Stimulated activated CD4-positive, alpha-beta T cell treated with anti-CD3 and anti-CD28 coated beads, Interleukin-12 subunit alpha, Interleukin-12 subunit beta, amount 100 ng/mL, for 24 hours (primary cell): ENCODE measurements at places on chromosomes 3 and 15.

DNA sequence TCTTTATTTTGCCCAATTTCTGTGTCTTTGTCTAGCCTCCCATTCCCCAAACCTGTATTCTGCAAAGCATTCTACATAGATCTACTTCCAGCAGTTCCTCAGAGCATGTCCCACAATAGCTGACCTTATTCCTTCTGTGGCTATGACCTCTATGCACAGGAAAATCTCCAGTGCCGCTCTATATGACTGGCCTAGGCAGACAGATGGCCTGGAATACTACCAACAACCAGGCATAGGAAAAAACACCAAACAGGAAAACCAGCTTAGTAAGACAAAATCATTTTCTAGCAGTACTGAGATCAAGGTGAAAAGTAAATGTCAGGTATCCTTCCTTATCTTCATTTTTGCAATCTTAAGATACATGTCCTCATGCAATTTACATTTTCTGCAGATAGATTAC lies 1115.0 kb downstream of the IGSF11 start:
- no peak for DNase-seq

GRCh38 chr15:84715441-84716035 lies 401 bp downstream of the SEC11A start:
- peak; percentile 24 for DNase-seq

- DNase-seq: no peak
Measured at GRCh38 chr3:65531499-65531898, 507.2 kb downstream of the MAGI1 start.

DNA sequence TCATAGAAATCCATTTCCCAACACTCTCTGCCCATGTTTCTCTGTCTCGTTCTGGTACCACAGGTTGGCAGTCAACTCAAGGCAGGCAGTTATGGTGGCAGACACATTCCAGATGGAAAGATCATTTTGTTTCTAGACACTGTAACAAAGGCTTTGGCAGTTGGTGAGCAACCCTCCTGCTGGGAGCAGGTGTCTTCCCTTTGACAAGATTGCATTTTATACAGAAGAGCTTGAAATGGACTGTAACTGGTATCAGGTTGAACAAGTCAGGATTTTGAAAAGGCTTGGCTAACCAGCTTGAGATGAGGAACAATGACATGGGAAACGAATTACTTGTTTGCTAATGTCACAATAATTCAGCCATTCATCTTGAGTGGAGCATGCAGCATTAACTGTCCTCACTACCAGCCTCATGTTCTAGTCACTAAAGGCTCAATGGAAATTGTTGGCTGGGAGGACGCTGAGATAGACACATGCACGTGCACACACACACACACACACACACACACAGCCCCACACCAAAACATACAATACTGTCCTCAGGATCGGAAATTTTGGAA lies 170.0 kb downstream of the SEMA6D start:
- no peak for DNase-seq

DNA sequence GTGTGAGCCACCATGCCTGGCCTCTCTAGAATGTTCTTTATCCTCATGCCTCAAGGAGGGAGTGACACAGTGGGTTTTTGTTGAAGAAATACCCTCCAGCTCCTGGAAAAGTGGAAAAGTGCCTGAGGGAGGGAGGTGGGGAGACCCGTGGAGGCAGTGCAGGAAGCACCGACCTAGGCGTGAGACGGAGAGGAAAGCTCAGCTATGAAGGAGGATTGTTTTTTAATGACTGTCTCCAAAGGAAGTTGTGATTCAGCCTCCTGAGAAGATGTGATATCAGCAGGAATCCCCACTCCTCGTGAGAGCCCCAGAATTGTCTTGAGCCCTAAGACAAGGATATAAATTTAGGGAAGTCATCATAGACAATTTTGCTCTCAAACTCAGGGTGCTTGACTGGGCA lies 21.7 kb downstream of the RPLP1 start:
- DNase-seq: no peak

DNA sequence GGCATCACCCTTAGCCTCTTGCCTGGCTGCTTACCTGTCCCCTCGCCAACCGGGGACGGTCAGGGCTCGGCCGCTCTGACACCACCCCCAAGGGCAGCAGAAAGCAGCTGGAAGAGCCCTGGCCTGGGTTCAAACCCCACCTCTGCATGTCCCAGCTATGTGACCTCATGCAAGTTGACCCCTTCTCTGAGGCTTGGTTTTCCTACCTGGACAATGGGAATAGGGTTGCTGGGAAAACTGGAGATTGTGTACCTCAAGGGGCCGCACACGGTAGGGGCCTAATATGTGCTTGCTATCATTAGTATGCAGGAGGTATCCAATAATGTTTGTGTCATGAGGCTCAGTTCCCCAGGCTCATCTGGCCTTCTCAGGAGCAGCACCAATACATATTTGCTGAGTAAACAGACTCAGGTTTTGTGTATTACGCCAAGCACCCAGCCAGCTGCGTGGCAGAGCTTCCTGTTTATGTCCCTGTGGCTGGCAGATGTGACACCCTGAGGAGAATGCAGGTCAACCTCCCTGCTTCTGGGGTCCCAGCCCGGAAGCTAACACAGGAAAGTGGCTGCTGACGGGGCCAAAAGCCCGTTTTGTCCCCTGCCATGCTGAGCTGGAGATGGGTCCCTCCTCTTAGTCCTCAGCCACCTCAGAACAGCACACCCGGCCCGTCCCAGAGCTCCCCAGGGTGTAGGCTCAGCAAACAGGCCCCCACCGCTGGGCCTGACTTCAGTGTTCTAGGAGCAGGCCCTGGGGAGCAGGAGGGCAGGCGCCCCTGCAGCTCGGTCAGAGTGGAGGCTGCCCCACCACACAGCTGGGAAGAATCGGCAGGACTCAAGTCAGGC lies 29.7 kb downstream of the PLXND1 start:
- DNase-seq: peak; percentile 8

- no peak for DNase-seq
Measured at GRCh38 chr3:56932866-56933265, 127.6 kb upstream of the SPATA12 start.

DNA sequence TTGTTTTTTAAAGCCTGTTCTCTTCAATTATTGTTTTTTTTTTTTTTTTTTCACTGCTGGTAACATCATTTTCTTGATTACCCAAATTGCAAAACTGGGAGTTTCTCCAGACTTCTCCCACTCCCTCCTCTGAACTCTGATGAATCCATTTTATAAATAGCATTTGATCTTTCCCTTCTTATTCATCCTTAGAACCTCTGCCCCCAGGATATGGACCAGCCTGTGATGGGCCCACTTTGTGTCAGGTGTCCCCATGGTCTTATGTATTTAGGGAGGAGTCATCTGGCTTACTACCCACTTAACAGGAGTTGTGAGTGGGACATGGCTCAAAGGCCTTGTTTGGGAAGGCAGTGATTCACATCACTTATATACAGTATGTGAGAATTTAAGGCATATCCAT lies 57.7 kb downstream of the REC114 start:
- DNase-seq: no peak
